CD4-positive, alpha-beta T cell treated with Interleukin-4 for 1 hour (primary cell): ENCODE measurements at places on chromosomes 13 and 19.

- no peak for DNase-seq
Measured at GRCh38 chr13:34941436-34941834, 635 bp upstream of the NBEA start.

GRCh38 chr13:97257800-97258799 lies 36.0 kb downstream of the MBNL2 start:
- DNase-seq = peak; percentile 35

DNA sequence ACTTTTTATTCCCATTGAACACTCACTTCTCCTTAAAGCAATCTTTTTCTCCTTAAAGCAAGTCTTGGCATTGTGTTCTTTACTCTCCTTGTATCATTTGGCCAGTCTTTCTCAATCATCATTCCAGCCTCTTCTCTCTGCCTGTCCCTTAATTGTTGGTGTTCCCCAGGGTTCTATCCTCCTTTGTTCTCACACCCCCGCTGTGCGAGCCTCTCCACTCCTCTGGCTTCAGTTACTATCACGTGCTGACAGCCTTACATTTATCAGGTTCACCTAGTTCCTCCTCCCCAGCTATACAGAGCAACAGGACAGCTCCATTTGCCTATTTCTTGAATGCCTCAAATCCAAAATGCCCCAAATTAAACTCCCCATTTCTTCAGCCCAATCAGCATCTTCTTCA lies 24.6 kb downstream of the CYSLTR2 start:
- DNase-seq = no peak

DNA sequence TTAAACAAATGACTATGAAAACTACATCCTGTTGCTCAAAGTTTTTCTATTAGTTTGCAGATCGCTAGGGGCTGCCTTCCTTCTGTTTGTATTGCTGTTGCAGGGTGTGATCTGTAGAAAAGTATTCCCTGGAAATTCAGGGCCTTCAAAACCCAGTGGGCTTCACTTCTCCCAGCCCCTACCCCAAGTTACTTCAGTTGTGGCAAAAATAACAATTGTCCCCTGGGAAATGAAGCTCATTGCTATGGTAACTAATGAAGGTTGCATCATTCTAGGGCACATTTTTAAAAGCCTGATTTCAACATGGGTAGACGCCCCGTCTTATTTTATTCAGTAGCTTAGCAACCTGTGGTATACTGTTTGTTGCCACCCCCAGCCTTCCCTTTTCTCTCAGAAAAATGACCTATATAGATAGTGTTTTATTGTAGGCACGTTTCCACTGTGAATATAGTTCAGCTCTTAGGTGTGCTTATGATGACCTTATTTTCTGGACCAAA lies 60.9 kb downstream of the WDFY2 start:
- peak; percentile 83 for DNase-seq

DNA sequence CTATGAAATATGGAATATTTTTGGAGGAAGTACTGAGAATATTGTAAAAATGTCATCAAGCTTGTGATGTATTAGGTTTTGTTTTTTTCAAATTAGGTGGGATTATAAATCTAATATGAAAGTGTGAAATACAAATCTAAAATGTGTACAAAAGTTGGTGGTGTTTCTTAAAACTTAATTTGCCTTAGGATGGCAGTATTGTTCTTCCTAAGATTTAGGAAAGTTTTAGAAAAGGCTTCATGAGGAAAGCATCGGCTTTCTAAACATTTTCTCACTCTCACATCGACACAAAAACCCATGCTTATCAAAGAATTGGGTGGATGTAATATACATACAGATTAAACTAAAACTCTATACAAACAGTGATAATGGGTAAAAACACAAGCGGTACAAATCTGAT lies 972.0 kb upstream of the PCDH20 start:
- DNase-seq = no peak
